Left renal pelvis (tissue), 4 donors: ENCODE measurements at places on chromosomes 6 and 20. TPM values are rescaled to one million over a fixed set of nuclear protein-coding genes. Genes with fewer than 3 reads are reported as not detected.

Gene SLC22A3
- polyA plus RNA-seq: 4.7 TPM

Gene MMP24
- 2.2 TPM for polyA plus RNA-seq

Gene PRPH2
- polyA plus RNA-seq: 4.3 TPM

Gene LHFPL5
- not detected for polyA plus RNA-seq

Gene CENPQ
- polyA plus RNA-seq: 16.5 TPM

Gene PCSK2
- polyA plus RNA-seq: 1.1 TPM

Gene GLP1R
- 0.60 TPM for polyA plus RNA-seq

Gene VWA7
- polyA plus RNA-seq: 5.7 TPM

Gene PPP1R14C
- polyA plus RNA-seq: 23.4 TPM

Gene PGC
- polyA plus RNA-seq: not detected

Gene CCN6
- polyA plus RNA-seq: 0.41 TPM

Gene LRRN4
- 15.8 TPM for polyA plus RNA-seq

Gene KCNK16
- polyA plus RNA-seq: not detected

- no peak for DNase-seq
These were observed 57.3 kb upstream of the MLIP start for GRCh38 chr6:54053881-54054391.

GRCh38 chr20:59019217-59019616, at the start of gene TUBB1:
TSS of gene TUBB1 (plus strand) at chr20:59019429. CDS start at chr20:59019523, 94 bp downstream.
- no peak for DNase-seq

- DNase-seq: no peak
These were observed 1.1 kb downstream of the ABRACL start for GRCh38 chr6:139029470-139030227.

GRCh38 chr6:149615805-149616204, 32.7 kb downstream of the KATNA1 start:
- DNase-seq: no peak

GRCh38 chr6:167487749-167488664, 163.1 kb downstream of the TTLL2 start:
- no peak for DNase-seq

DNA sequence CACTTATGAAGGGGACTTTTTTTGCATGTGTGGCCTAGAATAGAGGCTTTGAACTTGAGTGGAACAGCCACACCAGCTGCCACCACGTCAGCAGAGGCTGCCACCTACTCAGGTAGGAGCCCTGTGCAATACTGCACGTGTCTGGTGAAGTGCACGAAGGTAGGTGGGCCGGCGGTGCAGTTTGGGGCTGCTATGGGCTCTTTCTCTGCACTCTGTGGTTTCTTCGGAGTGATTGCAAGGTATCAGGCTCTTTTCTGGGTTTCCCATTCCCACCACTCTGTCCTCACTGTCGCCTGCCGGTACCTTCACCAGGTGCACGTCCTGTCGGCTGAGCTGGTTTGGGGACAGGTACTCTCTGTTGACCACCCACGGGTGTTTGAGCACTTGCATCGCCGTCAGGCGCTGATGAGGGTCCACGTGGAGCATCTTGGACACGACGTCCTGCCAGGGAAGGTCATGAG, 30.8 kb upstream of the MPC1 start:
- no peak for DNase-seq

DNA sequence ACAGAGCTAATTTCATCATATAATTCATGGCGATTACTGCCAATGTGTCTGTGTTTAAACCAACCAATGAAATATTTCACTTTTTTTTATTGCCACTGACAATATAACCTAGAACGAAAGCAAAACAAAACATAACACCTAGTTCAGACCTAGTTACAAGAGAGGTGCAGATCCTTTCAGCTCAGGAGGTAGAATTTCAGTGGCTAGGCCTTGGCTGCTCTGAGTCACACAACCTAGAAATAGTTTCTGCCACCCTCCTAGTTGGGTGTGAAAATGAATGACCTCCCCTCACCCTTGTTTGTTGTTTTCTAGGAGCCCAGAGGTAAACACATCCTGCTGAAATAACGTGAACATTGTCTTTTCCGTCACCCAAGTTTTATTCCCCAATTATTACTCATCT, 356.3 kb downstream of the HTR1B start:
- DNase-seq: no peak

- no peak for DNase-seq
These were observed 86.6 kb downstream of the THBS2 start for GRCh38 chr6:169166896-169167580.

DNA sequence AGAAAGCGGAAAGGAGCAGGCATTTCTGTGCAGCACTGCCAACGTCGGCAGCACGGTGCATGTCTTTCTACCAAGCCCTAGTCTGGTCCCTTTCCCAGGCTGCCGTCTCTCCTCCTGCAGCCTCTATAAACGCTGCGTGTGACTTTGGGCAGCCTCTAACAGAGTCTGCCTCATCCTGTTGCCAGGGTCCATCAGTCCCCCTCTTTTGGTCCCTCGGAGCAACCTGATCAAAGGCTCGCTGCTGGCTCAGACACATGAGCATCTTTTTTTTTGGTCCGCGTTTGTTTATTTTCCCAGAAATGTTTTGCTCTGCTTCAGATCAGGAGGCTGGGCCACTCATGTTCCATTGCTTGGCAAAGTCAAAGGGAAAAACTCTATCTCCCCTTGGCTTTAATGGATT, 166.8 kb upstream of the CST7 start:
- DNase-seq: no peak

GRCh38 chr6:16305788-16306187, 67.4 kb downstream of the GMPR start:
- no peak for DNase-seq

- DNase-seq: no peak
These were observed 325.9 kb downstream of the COL12A1 start for GRCh38 chr6:74879976-74880375.

- no peak for DNase-seq
These were observed 396.7 kb upstream of the RUNX2 start for GRCh38 chr6:44931385-44931784.

- DNase-seq: no peak
These were observed 597.4 kb upstream of the HS3ST5 start for GRCh38 chr6:114940181-114940580.

- DNase-seq: no peak
These were observed 127.7 kb downstream of the TSHZ2 start for GRCh38 chr20:53099856-53100255.

DNA sequence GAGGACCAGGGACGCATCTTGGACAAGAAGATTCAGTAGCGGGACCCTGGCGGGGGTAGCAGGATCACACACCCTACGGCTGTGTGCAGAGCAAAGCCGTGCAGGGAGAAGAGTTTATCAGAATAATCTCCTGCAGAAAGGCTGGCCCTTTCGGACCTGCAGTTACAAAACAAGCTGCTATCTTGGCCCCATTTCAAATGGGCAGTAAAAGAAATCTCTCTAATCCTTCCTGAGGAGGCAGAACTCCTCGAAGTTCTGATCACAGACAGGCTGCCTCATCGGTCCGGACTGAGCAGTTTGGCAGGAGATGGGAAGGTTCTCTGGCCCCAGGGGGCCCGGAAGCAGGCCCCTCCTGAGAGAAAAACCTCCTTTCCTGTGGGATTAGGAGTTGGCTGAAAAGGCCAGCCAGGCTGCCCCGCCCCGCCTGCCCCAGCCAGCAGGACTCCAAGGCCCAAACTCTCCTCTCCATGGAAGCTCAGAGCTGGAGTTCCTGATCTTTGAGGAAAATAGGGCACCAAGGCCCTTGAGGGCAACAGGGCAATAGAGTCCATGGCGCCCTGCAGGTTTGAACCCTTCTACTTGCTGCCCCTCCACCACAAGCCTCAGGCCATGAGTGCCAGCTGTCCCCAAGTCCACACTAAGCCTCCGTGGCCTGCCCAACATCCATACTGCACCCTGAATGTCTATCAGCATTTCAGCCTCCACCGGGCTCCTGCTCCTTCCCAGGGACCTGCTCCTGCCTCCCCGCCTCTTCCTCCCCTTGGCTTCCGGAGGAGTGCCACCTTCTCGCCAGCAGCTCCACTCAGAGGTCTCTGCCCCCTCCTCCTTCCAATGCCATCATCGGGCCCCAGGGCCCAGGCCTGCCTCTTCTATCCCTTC, 141.3 kb downstream of the PREX1 start:
- no peak for DNase-seq

- no peak for DNase-seq
These were observed 16.3 kb upstream of the POPDC3 start for GRCh38 chr6:105196076-105196475.
